ENCODE measurements at places on chromosomes 6 and 20. TPM values are rescaled to one million over a fixed set of nuclear protein-coding genes. Genes with fewer than 3 reads are reported as not detected.

The C6orf58 gene
- not detected for total RNA-seq

The FOXF2 gene
- not detected for total RNA-seq

The EFHC1 gene
- total RNA-seq, result 3.4 TPM

The SLC35D3 gene
- not detected for total RNA-seq

The ERMARD gene
- 11.2 TPM for total RNA-seq

The OTOR gene
- total RNA-seq, result not detected

The SGK2 gene
- not detected for total RNA-seq

The FOXQ1 gene
- total RNA-seq, result not detected

DNA sequence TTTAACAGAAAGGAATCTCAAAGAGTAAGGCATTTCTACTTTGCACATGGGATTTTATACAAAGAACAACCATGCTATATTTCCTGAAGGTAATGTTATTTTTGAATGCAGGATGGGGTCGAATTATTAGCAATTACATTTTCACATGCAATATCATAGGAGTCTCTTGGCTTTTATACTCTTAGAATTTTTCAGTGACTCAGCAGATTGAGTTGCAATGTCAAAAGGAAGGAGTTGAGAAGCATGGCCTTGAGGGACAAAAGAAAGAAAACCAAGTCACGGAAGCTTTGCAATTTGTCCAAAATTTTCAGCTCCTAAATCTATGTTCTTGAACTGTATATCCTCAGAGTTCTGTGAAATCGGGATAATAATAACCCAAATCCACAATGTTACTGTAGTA lies 181.1 kb downstream of the GRM1 start:
- DNase-seq, result no peak

- no peak for DNase-seq
These were observed 25.1 kb upstream of the RPP40 start for GRCh38 chr6:5028921-5029320.

DNA sequence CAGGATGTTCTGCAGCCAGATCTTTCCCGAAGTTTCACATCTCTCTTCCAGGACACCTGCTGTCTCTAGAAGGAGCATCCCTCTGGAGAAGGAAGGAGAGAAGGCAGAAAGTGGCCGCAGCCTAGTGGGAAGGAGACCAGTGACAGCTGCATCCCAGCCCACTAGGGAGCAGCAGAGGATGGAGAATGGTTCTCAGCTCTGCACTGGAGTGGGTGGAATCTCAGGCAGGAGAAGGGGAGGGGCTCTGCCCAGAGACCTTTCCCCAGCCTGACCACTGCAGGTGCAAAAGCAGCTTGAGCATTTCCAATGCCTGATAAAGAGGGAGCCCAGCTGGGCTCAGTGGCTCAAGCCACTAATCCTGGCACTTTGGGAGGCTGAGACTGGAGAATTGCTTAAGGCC lies 32.3 kb downstream of the NCR2 start:
- DNase-seq, result no peak

DNA sequence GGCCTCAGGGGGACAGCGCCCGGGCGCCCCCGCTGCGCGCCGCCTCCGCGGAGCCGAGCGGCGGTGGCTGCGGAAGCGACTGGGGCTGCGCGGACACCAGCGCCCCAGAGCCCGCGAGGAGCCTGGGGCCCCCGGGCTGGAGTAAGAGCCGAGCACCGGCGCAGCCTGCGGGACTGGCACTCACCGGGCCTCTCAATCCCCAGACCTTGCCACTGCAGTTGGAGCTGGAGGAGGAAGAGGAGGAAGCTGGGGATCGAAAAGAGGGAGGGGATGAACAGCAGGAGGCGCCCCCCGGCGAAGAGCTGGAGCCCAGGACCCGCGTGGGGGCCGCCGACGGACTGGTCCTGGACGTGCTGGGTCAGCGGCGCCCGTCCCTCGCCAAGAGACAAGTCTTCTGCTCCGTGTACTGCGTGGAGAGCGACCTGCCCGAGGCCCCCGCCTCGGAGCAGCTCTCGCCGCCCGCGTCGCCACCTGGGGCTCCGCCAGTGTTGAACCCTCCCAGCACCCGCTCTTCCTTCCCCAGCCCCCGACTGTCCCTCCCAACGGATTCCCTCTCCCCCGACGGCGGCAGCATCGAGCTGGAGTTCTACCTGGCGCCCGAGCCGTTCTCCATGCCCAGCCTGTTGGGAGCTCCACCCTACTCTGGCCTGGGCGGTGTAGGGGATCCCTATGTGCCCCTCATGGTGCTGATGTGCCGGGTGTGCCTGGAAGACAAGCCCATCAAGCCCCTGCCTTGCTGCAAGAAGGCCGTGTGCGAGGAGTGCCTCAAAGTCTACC lies 590 bp downstream of the RNF217 start:
- no peak for DNase-seq

- DNase-seq, result peak; percentile 93
These were observed 21.0 kb downstream of the PIGT start for GRCh38 chr20:45436732-45437485.

DNA sequence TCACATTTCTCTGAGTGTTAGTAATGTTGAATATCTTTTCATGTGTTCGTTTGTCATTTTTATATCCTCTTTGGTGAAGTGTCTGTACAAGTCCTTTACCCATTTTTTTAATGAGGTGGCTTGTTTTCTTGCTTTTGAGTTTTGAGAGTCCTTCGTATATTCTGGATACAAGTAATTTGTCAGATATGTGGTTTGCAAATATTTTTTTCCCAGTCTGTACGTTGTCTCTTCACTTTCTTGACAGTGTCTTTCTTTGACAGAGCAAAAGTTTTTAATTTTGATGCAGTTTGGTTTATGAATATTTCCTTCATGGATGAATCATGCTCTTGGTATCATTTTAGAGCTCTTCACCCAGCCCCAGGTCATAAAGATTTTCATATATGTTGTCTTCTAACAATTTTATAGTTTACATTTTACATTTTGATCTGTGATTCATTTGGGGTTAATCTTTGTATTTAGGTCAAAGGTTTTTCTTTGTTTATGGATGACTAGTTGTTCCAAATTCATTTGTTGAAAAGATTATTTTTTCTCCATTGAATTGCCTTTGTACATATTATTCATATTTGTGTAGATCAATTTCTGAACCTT lies 152.5 kb downstream of the MRPL14 start:
- DNase-seq, result no peak

DNA sequence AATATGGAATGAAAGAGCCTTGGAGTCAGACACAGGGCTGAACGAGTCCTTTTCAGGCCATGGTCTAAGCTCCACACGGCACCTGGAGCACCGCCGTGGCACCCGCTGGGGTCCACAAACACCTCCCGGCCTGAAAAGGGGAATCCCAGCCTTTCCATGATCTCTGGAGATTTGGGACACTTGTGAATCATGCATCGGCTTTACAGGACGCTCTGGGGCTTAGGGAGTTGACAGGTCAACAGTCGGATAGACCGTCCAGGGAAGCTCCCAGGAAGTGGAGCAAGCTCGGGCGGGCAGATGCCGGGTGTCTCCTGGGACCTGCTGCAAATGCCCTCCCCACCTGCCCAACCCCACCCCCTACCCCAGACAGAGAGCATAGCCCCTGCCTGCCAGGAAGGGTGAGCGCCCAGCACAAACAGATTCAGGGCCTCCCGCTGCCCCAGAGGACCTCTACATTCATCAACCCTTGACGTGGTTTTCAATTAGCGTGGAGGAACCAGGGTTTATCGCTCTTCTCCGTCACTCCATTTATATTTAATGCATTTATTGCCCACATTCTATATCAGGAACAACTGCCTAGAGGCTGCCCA lies 53.6 kb downstream of the YTHDF1 start:
- no peak for DNase-seq

- no peak for DNase-seq
These were observed 28.9 kb upstream of the RREB1 start for GRCh38 chr6:7078856-7079255.

GRCh38 chr6:44667668-44668390 lies 280.3 kb downstream of the CDC5L start:
- DNase-seq, result no peak

DNA sequence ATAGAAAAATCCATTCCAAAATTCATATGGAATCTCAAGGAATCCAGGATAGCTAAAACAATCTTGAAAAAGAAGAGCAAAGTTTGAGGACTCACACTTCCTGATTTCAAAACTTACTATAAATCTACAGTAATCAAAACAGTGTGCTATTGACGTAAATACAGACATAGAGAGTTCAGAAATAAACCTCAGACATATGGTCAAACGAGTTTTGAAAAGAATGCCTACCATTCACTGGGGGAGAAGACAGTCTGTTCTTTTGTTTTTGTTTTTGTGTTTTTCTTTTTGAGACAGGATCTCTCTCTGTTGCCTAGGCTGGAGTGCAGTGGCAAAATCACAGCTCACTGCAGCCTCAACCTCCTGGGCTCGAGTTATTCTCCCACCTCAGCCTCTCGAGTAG lies 25.3 kb upstream of the PROKR2 start:
- no peak for DNase-seq

GRCh38 chr6:85948481-85948880 lies 305.8 kb upstream of the SYNCRIP start:
- DNase-seq, result no peak

GRCh38 chr6:147514831-147515230 lies 6.3 kb downstream of the SAMD5 start:
- no peak for DNase-seq

GRCh38 chr20:330233-331149 lies 5.1 kb downstream of the SOX12 start:
- DNase-seq, result no peak

- DNase-seq, result no peak
These were observed 17.7 kb upstream of the PARD6B start for GRCh38 chr20:50713657-50714101.

DNA sequence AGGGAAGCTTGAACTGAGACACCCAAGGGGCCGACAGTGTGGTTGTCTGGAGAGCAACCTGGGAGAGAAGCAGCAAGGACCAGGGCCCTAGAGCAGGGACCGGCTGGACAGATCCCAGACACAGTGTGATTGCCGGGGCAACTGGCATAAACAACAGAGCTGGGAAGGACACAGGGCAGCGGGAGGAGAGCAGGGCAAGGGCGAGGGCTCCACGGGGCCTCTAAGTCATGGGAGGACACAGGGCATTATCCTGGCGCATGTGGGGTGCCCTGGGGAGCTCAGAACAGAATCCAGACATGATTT lies 31.1 kb upstream of the CCR6 start:
- no peak for DNase-seq

- DNase-seq, result no peak
These were observed 435.0 kb downstream of the HAO1 start for GRCh38 chr20:7505152-7505834.

Measured in right atrium auricular region (tissue), 2 donors.